ENCODE measurements at places on chromosomes 5 and 9.

DNA sequence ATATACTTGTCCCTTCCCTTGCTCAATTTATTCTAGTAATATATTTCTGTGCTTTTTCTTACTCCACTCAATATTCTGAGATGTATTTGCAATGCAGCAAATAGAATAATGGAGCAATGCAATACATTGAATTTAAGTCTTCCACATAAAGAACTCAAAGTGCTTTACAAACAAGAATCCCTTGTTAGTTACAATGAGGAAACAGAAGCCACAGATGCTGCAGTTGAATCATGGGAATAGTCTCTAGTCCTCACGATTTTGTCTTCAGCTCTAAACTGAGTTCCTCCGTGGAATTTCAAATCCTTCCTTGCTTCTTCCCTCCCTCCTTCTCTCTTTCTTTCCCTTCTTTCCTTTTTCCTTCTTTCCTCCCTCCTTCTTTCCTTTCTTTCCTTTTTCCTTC is 12.5 kb upstream of the TAS2R1 start:
- no peak for DNase-seq

DNA sequence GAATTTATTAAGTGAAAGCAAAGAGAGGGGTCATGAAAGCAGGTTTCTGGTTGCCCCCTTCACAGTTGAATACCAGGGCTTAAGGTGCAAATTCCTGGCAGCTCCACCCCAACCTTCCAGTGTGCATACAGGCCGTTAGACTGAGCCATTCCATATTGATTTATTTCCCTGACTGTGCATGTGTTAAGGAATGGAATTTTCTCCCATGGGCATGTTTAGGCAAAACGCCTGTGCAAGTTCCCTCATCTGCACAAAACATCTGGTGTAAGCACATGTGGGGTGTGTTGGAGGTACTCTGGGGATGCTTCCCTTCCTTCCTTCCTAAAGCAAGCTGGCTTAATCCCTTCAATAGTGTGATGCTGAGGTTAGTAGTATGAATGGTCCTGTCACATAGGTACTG is 1470.6 kb downstream of the MAT2B start:
- no peak for DNase-seq

DNA sequence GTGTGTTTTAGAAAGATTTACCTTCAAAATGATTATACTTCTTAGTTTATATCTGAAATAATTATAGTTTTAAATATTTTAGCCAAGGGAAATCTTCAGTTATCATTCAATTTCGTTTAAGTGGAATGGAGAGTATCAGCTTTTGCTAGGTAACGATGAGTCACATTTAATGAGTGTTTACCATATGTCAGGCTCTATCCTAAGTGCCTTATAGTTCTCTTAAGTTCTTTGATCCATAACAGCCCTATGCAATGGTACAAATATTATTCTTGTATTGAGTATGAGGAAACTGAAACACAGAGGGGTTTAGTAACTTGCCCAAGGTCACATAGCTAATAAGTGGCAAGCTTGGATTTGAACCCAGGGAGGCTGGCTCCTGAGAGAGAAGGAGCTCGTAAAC is 37.5 kb upstream of the SHB start:
- no peak for DNase-seq

DNA sequence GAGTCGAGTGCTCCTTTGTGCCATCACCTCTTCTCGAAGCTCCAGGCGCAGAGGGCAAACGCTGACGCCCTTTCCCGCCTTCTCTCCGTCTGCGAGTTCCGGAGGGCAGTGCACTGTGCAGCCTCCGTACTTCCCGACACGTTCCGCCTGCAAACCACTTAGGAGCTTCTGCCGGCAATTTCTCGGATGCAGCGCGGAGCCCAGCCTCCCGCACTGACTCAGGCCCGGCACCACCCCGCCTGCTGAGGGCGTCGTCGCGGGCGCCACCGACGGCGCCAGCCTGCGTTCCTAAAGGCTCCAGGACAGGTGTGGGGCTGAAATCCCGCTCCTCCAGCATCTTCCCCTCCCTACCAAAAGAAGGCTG is 9.3 kb upstream of the TRIM36 start:
- DNase-seq = no peak

- DNase-seq = no peak
Measured at GRCh38 chr5:126972062-126972895, 58.1 kb downstream of the MARCHF3 start.

DNA sequence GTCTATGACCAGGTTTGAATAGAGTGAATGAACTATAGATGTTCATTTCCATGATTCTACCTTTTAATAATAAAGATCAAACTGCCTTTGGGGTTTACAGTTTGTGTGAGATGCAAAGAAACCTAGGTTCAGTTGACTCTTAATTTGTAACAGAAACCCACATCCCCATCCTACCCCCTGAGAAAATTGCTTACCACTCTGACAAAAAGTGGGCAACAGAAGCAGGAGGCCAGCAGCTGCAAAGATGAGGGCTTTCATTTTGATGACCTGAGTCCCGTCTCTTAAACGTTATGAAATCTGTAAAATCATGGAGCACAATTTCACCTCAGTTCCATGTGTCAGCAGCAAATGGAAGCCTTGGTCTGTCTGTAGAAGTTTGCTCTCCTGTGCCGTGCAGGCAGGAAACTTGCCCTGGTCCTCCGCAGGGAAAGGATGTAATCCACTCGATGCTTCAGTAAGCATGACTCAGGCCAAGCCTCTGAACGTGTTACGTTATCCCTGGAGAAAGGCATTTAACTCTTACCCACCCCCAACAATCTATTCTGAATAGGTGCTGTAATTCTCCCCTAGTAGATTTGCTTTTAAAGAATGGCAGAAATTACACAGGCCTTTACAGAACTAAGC is at the start of gene F2RL2:
Gene F2RL2 (minus strand): TSS at position 431 of the 624 bp plus-strand sequence. CDS start 173 bp downstream, at position 258.
- DNase-seq = no peak

GRCh38 chr9:114449236-114449635 is 56.0 kb downstream of the WHRN start:
- no peak for DNase-seq

DNA sequence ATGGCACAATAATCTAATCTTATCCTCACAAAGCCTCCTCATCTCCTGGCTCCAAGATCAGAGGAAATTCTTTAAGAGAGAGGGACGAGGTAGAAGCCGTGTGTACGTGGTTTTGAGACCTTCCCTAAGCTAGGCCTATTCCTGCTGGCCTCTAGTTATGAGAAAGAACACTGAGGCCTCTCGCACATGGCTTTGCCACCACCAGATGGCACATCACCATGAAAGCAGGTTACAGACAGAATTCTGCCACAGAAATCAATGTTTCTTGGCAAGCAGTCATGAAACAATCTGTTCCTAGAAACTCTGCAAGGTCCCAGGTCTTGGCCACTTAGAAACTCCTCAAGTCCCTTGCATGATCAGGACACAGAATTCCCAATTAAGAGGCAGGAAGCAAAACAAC is 268.2 kb upstream of the TAS2R1 start:
- no peak for DNase-seq

DNA sequence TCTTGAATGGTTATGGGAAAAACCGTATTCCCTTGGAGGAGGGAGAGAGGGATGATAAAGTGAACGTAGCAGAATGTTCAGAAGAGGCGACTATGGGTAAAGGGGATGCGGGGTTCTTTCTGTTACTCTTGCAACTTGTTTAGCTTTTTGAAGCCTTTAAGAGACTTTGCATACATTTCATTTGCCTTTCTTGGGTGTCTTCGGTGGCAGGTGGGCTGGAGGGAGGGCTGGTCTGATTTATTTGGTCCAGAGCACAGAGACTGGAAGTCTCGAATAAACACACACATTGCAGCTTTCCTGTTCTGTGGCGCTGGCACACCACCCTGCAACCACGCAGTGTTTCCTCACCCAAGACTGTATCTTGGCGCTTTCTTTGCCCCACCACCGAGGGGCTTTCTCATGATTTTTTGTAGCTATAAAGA is 23.2 kb downstream of the TTF1 start:
- DNase-seq = no peak

DNA sequence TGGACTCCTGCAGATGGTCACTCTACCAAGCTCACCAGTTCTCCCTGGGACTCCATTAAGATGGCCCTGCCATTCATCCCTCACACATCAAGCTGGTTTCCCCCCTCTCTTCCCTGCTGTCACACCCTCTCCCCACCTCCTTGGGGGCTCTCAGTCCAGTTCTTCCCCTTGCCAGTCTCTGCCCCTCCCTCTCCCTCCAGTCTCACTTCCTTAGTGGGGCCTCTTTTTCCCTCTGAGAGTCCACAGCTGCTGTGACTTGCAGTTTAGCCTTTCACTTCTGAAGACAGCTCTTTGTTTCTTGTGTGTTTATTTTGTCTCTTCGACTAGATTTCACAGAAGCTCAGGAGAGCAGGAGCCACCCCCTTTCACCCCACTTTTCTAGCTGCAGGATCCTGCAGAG is 10.5 kb downstream of the DOCK2 start:
- no peak for DNase-seq

GRCh38 chr5:17816944-17817343 is 182.7 kb downstream of the TAF11L14 start:
- no peak for DNase-seq

DNA sequence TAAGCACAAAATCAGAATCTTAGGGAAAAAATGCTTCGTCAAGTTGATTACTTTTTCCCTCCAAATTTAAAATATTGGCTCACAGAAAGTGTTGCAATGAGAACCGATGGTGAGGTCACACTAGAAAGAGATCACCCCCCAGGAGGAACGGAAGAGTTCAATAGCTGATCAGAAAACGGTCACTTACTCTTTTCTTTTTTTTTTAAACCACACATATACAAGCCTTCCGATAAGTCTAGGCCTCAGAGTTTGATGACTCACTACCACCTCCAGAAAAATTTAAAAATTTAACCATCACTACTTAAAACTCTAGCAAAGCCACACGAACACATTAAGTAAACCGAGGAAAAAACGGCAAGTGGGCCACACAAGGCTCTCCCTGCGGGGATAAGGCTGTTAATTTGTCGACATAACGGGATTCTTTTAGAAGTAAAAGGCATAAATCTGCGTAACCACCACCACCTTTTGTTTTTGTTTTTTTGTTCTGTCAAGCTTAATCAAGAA is 1.2 kb downstream of the SURF4 start:
- DNase-seq = no peak

GRCh38 chr9:90502134-90502533 is 140.5 kb downstream of the DIRAS2 start:
- no peak for DNase-seq

- no peak for DNase-seq
Measured at GRCh38 chr9:26527931-26528330, 364.7 kb downstream of the CAAP1 start.

GRCh38 chr5:36722900-36723299 is 116.5 kb downstream of the SLC1A3 start:
- no peak for DNase-seq

- no peak for DNase-seq
Measured at GRCh38 chr9:127676638-127677037, 30.1 kb upstream of the CFAP157 start.

- no peak for DNase-seq
Measured at GRCh38 chr5:33312571-33313549, 127.9 kb upstream of the TARS1 start.

- no peak for DNase-seq
Measured at GRCh38 chr5:123756816-123757215, 244.8 kb downstream of the CSNK1G3 start.

DNA sequence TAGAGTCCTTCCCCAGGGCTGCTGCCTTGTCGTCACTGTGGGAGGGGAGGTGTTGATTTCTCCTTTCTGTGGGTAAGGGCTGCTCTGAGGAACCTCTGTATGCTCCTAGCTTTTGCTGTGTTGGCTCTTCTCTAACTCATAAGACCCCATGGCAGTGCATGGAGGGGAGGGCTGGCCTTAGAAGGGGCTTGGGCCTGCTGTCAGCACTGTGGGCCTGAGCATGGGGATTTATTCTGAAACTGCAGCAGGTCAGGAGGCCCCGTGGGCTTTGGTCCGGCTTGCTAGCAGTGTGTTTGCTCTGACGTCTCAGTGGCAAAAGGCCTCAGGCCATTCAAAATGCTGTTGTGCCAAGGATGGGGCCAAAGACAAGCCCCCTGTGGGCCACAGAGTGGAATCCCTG is 6.8 kb downstream of the FGF18 start:
- no peak for DNase-seq

DNA sequence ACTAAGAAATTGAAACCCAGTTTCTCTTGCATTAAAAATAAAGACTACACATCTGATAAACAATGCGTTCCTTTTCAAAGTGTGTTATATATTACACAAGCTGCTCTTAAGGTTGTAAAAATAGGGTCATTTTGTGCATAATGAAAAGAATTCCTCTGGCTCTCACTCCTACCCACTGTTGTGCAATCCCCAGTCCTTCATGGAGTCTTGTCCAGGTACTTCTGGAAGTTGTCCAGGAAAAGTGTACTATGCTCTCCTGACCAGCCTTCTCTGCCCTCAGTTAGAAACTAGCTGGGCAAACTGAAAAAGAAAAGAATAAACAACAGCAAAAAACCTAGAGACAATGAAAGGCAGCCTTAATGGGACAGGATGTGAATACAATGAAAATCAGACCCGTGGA is 345.5 kb upstream of the PAPPA start:
- no peak for DNase-seq

GRCh38 chr9:134768332-134768708 is 112.3 kb upstream of the FCN2 start:
- DNase-seq = no peak

DNA sequence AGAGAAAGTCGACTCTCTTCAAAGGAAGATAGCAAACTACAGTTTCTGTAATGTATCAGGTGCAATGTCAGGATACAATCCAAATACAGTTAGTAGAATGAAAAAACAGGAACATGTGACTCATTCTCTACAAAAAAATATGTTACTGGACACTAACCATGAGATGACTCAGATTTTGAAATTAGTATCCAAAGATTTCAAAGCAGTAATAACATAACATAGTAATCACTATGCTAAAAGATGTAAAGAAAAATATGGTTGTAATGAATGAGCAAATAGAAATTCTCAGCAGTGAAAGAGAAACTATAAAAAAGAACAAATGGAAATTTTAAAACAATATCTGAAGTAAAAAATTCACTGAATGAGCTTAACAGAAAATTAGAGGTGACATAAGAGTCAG is 42.3 kb downstream of the SHOC1 start:
- no peak for DNase-seq

DNA sequence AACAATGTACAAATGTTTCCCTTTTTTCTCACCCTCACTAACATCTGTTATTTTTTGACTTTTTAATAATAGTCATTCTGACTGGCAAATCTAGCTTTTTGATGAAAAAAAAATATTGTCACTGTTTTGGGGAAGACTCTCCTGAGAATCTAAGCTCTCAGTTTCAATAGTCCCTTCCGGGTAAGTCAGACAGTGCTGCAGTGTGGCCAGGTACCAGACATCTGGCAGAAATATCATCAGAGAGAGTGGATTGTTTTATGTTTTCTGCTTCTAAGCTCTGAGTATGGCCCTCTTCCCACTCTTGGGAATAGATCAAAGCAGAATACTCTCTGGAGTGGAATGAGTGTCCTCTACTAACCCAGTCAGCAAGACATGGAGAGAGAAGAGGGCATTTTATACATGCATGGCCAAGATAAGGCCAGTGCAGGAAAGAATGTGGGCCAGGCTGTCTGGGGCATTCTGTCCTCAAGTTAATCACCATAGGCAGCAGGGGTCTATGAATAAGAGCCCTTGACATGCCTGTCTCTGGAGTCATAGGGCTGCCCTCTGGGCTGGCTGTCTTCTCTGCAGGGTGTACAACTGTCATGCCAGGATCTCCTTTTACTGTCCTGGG is 38.5 kb upstream of the OR2S2 start:
- DNase-seq = no peak

Data from posterior cingulate gyrus (tissue), 11 donors.